ENCODE measurements at places on chromosomes 3 and 15. TPM values are rescaled to one million over a fixed set of nuclear protein-coding genes. Genes with fewer than 3 reads are reported as not detected.

Gene SORD
- total RNA-seq = 4.9 TPM

DNA sequence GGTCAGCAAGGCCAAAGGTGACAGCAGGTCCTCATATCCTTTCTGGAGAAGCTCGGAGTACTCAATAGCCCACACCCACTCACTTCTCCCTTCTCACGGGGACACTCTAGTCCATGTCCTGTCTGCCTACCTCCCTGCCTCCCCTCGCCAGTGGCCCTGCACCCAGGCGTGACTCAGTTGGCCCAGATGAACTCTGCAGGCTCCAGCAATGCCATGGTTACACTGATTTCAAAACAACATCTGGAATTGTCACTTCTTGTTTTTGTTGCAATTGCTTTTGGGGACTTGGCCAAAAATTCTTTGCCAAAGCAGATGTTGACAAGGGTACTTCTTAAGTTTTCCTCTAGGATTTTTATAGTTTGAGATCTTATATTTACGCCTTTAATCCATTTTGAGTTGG lies 13.0 kb downstream of the IL16 start:
- no peak for DNase-seq
- H3K27ac ChIP-seq = no peak overlapping the region
- no peaks in the 10 kb centered on the region for H3K27me3 ChIP-seq
- no peak overlapping the region for H3K4me3 ChIP-seq
- no peaks in the 10 kb centered on the region for H3K4me1 ChIP-seq

DNA sequence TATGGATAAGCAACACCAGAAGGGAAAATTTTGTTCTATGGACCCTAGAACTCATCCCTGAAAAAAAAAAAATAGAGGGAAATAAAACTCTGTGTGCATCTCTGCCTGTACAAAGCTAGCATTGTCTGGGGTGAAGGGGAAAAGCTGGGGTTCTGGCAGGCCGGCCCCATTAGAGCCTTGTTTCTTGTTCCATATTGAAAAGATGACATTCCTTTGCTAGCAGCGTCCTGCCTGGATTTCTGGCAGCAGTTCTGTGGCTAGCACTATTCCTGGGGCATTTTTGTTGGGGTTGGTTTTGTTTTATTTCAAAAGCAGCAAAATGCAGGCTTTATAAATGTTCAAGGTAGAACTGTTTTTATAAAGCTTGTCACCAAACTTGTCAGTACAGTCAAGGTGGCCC lies 45.2 kb downstream of the RARB start:
- DNase-seq = no peak
- no peaks in the 10 kb centered on the region for H3K36me3 ChIP-seq
- H3K4me3 ChIP-seq = no peak overlapping the region

- peak; percentile 34 for DNase-seq
- H3K27me3 ChIP-seq = no peaks in the 10 kb centered on the region
- no peaks in the 10 kb centered on the region for H3K36me3 ChIP-seq
- H3K27ac ChIP-seq = no peak overlapping the region
- H3K4me1 ChIP-seq = peaks cover 12% of the 10 kb centered on the region
- H3K4me3 ChIP-seq = no peak overlapping the region
Measured at GRCh38 chr15:62545467-62546227, 380.6 kb upstream of the C2CD4B start.

GRCh38 chr3:98906230-98906629 lies 4.7 kb upstream of the DCBLD2 start:
- no peak for DNase-seq
- H3K4me3 ChIP-seq = no peak overlapping the region
- peaks cover 1% of the 10 kb centered on the region for H3K4me1 ChIP-seq
- no peaks in the 10 kb centered on the region for H3K36me3 ChIP-seq
- no peaks in the 10 kb centered on the region for H3K27me3 ChIP-seq

- no peaks in the 10 kb centered on the region for H3K36me3 ChIP-seq
- no peaks in the 10 kb centered on the region for H3K27me3 ChIP-seq
Measured at GRCh38 chr3:196275126-196275525, 12.4 kb downstream of the PCYT1A start.

DNA sequence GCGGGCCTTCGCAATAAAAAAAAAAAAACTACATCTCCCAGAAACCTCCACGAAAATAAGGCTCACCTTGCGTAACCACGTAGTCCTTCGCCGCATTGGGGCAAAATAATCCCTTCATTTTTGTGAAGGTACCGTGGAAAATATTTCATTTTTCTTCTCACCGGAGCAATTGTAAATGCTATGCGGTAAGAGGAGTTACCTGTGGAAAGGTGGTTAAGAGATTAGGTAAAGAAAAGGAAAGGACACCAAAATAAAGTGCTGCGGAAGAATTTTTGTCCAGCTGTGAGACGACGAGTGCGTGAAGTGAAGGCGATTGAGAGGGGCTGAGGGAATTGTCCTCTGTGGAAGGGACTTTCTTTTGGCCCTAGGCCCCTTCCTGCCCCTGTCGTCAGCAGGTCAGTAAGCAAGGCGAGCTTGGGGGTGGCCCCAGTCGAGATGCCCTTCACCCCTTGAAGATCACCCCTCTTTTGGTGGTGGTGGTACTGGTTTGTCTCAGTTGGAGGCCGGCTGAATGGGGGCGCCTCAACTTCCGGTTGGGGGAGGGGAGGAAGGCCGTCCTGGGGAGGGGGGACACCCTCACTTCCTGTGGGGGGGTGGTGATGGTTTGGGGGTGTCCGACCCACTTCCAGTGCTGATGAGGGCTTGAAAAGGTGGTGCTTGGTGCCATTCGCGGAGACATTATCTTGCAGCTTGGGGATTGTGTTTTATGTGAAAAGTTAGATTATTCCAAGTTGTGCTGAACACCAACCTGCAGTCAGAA lies at the start of gene HMG20A:
Gene HMG20A, plus strand, starts transcription at position 279 of the 760 bp plus-strand sequence. CDS start 37,520 bp downstream, outside the sequence.
- peak; percentile 82 for DNase-seq
- H3K4me1 ChIP-seq = peaks cover 1% of the 10 kb centered on the region
- H3K27ac ChIP-seq = peak within 1 kb of the TSS; percentile 94
- H3K4me3 ChIP-seq = peak within 1 kb of the TSS; percentile 95
- no peaks in the 10 kb centered on the region for H3K36me3 ChIP-seq

GRCh38 chr3:160556141-160556540 lies 9.2 kb downstream of the KPNA4 start:
- no peaks in the 10 kb centered on the region for H3K36me3 ChIP-seq
- H3K4me1 ChIP-seq = peaks cover 2% of the 10 kb centered on the region
- no peak overlapping the region for H3K27ac ChIP-seq

DNA sequence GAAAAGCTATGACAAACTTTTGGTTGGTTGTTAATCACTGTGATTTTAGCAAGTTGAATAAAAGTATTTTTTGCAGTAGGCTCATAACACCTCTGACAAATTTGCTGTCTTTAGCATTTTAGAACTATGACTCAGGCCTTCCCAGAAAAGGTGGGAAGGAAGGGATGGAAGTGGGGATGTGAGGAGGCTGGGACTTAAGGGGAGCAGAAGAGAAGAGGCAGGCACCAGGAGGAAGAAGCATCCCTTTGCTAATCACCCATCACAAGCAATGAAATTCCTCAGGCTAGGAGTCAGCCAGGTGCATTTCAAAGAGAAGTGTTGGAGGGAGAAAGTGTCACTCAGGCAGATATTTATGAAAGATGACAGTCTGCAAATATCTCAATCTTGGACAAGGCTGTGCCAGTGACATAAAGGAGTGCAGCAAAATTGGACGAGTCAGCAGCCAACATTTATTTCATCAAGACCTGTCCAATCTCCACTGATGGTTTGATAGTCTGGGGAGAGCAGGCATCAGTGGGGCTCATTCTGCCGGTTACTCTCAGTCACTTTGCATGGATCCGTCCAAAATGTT lies 337.3 kb upstream of the ARRDC4 start:
- H3K4me1 ChIP-seq = no peaks in the 10 kb centered on the region
- DNase-seq = no peak
- H3K36me3 ChIP-seq = no peaks in the 10 kb centered on the region

DNA sequence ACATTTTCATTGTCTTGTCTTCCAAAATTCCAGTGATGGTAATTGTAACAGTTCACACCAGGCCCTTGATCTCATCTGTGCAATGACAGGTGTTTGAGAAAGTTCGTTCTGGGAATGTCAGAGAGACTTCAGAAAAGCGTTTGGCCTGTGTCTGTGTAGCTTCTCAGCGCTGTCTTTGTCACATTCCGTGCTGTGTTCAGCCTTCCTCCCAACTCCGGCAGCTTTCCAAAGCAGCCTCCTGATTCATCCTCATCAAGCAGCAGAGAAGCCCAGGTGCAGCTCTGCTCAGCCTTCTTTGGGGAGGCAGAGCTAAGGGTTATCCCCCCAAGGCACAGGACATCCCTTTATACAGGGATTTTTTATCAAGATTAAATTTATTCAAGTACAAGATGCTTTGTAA lies 494.0 kb upstream of the SUCLG2 start:
- H3K4me1 ChIP-seq = no peaks in the 10 kb centered on the region
- no peaks in the 10 kb centered on the region for H3K36me3 ChIP-seq
- H3K27me3 ChIP-seq = no peaks in the 10 kb centered on the region
- no peak overlapping the region for H3K27ac ChIP-seq
- no peak overlapping the region for H3K4me3 ChIP-seq
- no peak for DNase-seq

Gene ZNF80
- total RNA-seq = not detected

- no peak overlapping the region for H3K27ac ChIP-seq
- no peak overlapping the region for H3K4me3 ChIP-seq
- H3K27me3 ChIP-seq = no peaks in the 10 kb centered on the region
- no peak for DNase-seq
- no peaks in the 10 kb centered on the region for H3K36me3 ChIP-seq
Measured at GRCh38 chr15:22810033-22810852, 23.8 kb downstream of the NIPA1 start.

DNA sequence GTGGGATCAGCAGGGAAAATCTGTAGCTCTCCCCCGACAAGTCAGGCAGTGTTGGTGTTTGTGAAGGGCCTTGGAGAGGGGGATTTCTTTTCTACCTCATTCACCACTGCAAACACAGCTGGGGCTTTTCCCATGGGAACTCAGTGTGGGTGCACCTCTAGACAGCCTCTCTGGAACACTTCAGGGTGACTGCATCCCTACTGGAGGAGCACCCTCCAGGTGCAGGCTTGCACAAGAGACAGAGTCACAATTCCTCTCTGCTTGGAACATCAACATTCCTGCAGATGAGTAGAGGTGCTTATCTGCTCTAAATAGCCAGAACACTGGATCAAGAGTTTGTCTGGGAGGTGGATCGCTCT lies 72.7 kb upstream of the AKAP13 start:
- H3K36me3 ChIP-seq = no peaks in the 10 kb centered on the region
- H3K4me1 ChIP-seq = peaks cover 3% of the 10 kb centered on the region
- no peak overlapping the region for H3K27ac ChIP-seq
- no peak overlapping the region for H3K4me3 ChIP-seq
- no peaks in the 10 kb centered on the region for H3K27me3 ChIP-seq
